ENCODE measurements at places on chromosomes 11 and 22.

DNA sequence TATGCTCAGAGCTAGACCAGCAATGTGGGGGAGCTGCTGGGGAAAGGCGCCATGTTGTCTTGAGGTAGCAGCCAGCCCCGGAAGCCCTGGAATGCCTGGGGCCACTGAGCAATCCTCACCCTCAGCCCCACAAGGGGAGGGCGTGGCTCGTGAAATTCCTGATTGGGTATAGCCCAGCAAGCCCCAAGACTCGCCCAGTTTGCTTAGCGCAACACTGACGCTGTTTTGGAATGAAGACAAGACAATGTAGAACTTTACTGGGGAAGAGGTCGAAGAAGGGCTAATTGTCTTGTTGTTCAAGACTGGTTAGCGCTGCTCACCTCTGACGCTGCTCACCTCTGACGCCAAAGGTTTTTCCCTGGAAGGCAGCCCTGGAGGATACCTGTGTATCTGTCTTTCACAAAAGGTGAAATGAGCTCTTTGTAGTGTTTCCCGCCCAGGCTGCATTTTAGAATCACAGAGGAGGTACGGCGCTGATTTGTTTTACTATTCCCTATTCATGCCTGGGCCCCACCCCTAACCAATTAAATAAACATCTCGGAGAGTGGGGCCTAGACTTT is 47.6 kb downstream of the ST3GAL4 start:
- no peak for DNase-seq

GRCh38 chr11:119205080-119205479 is 1.1 kb upstream of the CBL start:
- DNase-seq: no peak

- DNase-seq: no peak
Observed at GRCh38 chr22:29351042-29351441, 35.5 kb upstream of the RASL10A start.

DNA sequence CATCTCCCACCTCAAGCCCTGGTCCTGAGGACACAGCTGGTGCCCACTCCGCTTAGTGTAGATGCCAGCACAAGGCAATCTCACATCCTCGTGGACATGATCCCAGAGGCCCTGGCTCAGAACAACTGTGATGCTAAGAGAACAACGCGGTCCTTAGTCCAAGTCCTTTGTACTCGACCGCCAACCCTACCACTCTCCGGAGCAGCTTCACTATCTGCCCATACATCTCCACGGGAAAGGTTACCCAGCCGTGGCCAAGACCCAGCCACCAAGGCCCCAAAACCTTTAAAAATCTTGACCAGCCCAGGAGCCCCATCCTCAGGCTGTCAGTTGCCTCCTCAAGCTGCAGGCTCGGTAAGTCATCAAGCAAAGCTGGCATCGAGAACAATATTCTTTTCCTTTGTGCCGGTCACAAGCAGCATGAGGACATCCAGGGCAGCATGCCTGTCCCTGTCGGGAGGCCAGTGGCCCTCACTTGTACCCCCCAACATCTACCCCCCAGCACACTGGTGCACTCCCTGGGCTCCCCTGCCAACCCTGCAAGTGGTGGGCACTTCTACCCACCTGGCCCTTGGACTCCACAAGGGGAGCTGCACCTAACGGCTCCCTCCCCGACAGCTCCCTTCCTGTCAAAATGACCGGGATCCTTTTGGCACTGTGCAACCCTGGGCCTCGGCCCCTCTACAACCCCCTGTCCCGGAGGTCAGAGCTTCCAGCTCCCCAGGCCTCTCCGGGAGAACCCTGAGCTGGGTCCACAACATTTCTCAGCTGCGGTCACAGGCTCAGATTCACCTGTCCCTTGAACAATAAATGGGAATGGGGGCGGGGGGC is 2.5 kb downstream of the OSBPL5 start:
- no peak for DNase-seq

Measured in stimulated activated CD8-positive, alpha-beta memory T cell treated with anti-CD3 and anti-CD28 coated beads, Interleukin-7, amount 100 ng/mL, for 24 hours (primary cell).